ENCODE measurements at places on chromosomes 4 and X.

DNA sequence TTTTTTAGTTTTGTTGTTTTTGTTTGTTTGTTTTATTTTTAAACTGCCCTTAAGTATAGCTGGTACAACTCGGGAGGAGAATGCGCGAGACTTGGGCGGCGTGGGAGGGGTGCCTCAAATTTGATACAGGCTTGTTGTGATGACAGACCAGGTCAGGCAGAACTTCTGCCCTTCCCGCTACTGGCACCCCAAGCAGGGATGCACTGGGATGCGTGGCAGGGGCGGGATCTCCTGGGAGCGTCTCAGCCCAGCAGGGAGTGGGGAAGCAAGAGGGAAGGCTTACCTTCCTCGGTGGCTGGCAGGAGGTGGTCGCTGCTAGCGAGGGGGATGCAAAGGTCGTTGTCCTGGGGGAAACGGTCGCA is 851 bp downstream of the SFRP2 start:
- no peak for DNase-seq

GRCh38 chr4:73885574-73886267 is 16.5 kb downstream of the CXCL1 start:
- no peak for DNase-seq

GRCh38 chr4:118950929-118951570 is 62.4 kb downstream of the SYNPO2 start:
- DNase-seq = no peak

- no peak for DNase-seq
These were observed 224.1 kb downstream of the SHROOM3 start for GRCh38 chr4:76659103-76659490.

DNA sequence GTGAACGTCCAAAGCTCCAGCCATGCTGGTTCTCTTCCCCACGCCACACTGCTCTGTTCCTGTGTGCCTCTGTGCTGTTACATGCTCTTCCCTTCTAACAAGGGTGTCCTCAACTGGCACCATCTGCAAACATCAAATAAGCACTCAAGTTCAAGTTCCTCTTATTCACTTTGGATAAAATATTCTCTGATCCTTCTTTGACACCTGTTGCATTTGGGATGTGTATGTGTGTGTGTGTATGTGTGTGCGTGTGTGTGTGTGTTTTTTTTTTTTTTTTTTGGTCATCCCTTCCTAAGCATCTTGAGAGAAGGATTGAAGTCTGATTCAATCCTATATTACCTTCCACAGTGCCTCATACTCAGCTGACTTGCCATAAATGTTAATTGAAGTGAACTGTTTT is 204.0 kb upstream of the ANXA3 start:
- DNase-seq = no peak

DNA sequence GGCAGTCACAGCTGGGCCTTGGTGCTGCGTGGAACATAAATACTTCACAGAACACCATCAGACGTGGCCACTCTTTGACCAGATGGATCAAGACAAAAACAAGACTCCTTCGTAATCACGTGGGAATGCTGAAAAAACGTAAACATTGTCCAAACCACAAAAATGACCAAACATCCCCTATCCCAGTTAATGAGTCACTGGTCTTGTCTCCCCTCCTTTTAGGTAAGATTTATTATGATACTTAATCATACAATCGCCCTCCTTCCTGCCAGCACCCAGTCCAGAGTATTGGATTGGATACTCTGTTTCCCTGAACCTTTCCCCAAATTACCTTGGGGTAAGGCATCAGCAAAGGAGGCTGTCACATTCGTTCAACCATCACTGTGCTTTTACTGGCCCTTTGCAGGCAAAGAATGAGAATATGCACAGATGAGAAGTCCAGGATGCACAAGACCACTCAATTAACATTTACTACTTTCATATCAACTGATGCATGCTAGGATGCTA is 601 bp upstream of the TCEANC start:
- DNase-seq = no peak

DNA sequence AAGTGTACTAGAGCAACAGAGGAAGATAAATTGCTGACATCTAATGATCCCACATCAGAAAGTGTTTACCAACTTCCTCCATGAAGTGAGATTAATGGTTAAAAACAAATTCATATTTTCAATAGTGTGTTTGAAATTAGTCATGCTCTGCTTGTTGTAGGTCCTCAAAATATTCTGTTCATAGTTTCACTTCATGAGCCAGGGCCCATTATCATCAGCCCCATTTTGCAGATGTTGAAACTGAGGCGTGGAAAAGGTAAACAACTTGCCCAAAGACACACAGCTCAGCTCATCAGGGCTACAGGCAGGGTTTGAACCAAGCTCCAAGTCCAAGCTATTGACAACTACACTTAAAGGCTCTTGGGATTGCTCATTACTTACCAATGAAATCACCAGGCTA is 103.5 kb upstream of the PPARGC1A start:
- no peak for DNase-seq

Measured in ascending aorta (tissue), 2 donors.